ENCODE measurements at places on chromosomes 2 and 18.

GRCh38 chr2:223093436-223094241, 41.6 kb downstream of the KCNE4 start:
- no peak for DNase-seq

DNA sequence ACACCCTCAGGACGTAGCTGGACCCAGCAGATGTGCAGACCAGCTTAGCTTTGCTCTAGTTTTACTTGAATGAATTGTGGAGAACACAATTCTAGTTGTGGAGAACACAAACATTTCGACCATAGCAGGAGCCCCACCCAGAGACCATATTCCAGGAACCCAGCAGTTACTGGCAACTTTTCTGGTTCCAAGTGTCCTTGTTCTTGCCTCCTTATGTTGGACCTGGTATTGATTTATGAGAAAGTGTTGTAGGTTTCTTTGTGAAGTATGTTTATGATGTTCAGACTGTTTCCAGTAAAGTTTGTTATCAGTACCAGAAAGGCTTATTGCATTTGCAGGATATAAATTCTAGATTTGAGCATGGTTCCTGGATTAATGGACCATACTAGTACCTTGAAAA, 51.0 kb downstream of the LTBP1 start:
- no peak for DNase-seq

- DNase-seq = no peak
Measured at GRCh38 chr2:70855667-70856066, 20.1 kb upstream of the CD207 start.

DNA sequence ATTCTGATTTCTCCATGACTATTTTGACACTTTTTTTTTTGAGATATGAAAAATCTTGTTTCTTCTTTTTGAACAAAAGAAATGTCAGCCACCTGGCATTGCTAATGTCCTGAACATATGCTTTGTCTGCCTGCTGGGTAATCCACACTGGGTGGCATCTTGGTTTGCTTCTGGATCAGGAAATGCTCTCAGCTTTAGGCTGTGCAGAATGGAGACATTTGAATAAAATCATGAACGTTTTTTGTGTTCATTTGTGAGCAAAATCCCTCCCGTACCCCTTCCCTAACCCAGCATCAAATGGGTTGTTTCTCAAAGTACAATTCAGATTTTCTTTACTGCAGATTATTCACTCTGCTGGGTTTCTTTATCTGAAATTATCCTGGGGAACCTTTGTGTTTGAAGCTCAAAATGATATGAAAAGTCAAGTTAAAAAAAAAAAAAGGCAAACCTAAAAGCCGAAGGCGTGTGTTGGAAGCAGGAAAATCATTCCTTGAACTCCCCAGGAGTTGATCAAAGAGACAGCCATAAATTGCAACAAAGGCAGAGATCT, 53.4 kb upstream of the KLF7 start:
- no peak for DNase-seq

DNA sequence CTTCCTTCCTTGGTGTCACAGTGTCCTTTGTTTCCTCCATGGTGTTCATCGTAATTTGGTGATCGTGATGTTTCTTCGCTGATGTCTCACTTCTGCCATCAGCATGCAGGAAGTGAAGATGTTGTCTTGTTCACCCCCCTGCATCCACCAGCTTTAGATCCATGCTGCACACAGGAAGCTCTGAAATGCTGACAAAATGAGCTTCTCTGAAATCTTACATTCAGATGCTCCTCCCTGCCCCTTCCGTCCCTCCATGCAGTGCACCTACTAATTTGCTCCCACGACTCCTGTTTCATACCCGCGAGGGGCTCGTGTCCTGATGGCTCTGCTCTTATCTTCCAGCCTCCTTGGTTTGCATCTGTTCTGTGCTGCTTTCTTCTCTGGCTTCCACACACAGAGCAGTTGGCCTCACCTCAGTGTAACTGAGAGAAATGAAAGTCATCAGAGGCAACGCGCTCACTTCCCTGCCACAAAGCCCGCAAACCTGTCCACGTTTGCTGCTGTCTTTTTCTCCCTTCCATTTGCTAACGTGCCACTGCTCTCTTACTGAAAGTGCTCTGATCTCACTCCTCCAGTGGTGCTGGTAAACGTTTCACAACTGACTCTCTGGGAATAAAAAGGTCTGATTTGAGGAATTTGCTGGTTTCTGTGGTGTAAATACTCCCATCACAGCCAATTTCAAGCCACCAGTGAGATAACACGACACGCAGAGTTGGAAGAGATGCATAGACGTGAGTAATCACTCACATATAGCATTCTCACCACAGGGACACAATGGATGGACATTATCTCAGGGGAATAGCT, 41.0 kb upstream of the MGAT4A start:
- DNase-seq = no peak

DNA sequence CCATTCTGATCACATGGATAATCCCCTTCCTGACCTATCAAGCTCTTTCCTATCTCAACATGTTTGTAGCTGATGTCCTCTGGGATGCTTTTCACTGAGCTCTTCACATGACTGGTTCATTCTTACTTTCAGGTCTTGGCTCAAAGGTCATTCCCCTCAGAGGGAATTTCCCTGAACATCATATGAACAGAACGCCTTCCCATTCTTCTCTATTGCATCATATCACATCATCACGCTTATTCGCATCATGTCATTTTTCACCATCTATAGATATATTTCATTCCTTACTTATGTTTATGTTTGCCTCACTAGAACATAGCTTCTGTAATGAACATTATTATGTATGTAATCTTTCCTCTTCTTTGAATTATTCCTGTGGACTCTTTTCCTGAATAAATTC, 178.9 kb upstream of the APCDD1 start:
- no peak for DNase-seq
